ENCODE measurements at places on chromosomes 5 and 9.

GRCh38 chr5:60036192-60036938, 142.8 kb upstream of the PDE4D start:
- H3K27me3 ChIP-seq: peaks cover 6% of the 10 kb centered on the region
- H3K27ac ChIP-seq: no peak overlapping the region
- peaks cover 10% of the 10 kb centered on the region for H3K4me1 ChIP-seq
- no peak for DNase-seq
- no peaks in the 10 kb centered on the region for H3K36me3 ChIP-seq

- no peak overlapping the region for H3K4me3 ChIP-seq
- no peaks in the 10 kb centered on the region for H3K4me1 ChIP-seq
- no peak for DNase-seq
- peak overlapping the region; percentile 68 for H3K27ac ChIP-seq
- H3K36me3 ChIP-seq: peaks cover 54% of the 10 kb centered on the region
- no peaks in the 10 kb centered on the region for H3K27me3 ChIP-seq
Observed at GRCh38 chr9:134757216-134757975, 115.8 kb downstream of the COL5A1 start.

DNA sequence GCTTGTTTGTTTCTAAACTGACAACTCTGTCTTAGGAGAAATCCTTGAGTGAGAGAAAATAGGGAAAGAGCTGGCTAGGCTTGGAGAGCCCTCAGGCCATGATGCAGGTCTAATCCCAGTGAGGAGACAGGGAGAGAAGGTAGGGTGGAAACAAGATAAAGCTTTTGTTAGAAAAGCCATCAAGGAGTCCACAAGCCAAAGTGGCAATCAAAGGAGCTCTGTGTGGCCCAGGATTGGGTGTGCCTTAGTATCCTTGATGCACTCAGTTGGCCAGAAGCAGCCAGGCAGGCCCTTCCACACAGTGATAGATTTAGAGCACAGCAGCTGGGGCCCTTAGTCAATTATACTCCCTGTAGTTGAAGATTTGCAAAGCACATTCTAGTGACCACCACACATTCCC, 73.9 kb downstream of the ALDH7A1 start:
- H3K27me3 ChIP-seq: no peaks in the 10 kb centered on the region
- no peak overlapping the region for H3K27ac ChIP-seq
- H3K4me1 ChIP-seq: peaks cover 57% of the 10 kb centered on the region
- H3K36me3 ChIP-seq: no peaks in the 10 kb centered on the region
- no peak overlapping the region for H3K4me3 ChIP-seq

GRCh38 chr9:93680443-93681268, 104.3 kb downstream of the PHF2 start:
- no peak overlapping the region for H3K27ac ChIP-seq
- H3K36me3 ChIP-seq: no peaks in the 10 kb centered on the region
- H3K4me1 ChIP-seq: no peaks in the 10 kb centered on the region
- no peak overlapping the region for H3K4me3 ChIP-seq
- no peaks in the 10 kb centered on the region for H3K27me3 ChIP-seq

- H3K27me3 ChIP-seq: peaks cover 2% of the 10 kb centered on the region
- no peak for DNase-seq
- no peak overlapping the region for H3K4me3 ChIP-seq
- peaks cover 32% of the 10 kb centered on the region for H3K4me1 ChIP-seq
- H3K36me3 ChIP-seq: no peaks in the 10 kb centered on the region
Observed at GRCh38 chr9:115015018-115015635, 84.7 kb upstream of the TNFSF8 start.

GRCh38 chr5:154793599-154794524, 38.7 kb downstream of the LARP1 start:
- H3K27me3 ChIP-seq: no peaks in the 10 kb centered on the region
- H3K4me3 ChIP-seq: no peak overlapping the region
- H3K36me3 ChIP-seq: peaks cover 30% of the 10 kb centered on the region

Data from chondrocyte (in vitro differentiated cells).